Fibroblast of skin of back (primary cell): ENCODE measurements at places on chromosomes 3 and 15.

- DNase-seq = no peak
These were observed 14.8 kb downstream of the FAM240A start for GRCh38 chr3:46627078-46627477.

- no peak for DNase-seq
These were observed 36.7 kb downstream of the MYH15 start for GRCh38 chr3:108473711-108474110.

GRCh38 chr3:425079-425478 lies 228.5 kb downstream of the CHL1 start:
- DNase-seq = no peak

DNA sequence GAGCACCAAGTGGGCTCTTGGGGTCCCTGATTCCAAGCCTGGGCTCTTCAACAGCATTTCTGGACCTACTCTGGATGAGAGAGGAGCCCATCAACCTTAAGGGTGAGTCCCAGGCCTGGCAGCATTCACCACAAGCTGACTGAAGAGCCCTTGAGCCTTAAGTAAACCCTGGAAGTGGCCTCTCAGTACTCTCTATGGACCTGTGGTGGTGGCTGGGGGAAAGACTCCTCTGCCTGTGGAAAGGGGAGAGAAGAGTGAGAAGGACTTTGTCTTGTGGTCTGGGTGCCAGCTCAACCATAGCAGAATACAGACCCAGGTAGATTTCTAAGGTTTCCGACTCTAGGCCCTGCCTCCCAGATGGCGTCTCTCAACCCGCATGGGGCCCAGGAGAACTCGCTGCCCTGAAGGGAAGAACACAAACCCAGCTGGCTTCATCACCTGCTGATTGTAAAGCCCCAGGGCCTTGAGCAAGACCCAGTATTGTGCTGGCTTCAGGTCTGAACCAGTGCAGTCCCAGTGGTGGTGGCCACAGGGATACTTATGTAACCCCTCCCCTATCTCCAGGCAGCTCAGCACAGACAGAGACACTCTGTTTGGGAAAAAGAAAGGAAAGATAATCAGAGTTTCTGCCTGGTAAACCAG lies 71.4 kb downstream of the TFDP2 start:
- no peak for DNase-seq

DNA sequence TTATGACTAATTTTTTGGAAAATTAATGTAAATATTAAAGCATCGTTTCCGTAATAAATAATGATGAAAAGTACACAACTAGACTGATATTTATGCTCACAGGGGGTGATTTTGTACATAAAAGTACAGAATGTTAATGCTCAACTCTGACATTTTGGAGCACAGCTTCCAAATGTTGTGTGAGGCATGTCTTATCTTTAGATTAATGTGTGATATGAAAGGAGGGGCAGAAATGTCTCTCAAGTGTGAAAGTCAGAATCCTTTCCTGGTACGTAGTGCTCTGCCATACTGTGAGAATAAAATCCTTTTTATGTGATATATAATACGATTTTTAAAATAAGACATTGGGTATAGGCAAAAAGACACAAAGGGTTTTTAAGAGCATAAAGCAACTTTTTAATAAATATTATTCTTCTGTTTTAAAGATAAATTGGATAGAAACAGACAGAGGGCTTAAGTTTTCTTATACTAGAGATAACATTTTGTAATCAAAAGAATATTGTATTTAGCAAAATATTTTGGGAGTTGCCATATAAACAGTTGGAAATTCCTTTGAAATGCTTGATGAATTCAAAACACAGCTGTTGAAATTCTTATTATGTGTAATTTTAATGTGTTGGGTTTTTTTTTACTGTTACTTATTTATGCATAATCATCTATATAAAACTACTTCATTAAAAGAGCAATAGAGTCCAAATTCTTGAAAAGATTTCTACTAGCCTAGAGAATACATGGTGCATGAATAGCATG lies 389.7 kb downstream of the RAP2B start:
- no peak for DNase-seq

- no peak for DNase-seq
These were observed 18.6 kb downstream of the KBTBD13 start for GRCh38 chr15:65095011-65095746.

- DNase-seq = no peak
These were observed 124.5 kb upstream of the ARRDC4 start for GRCh38 chr15:97836003-97836402.

DNA sequence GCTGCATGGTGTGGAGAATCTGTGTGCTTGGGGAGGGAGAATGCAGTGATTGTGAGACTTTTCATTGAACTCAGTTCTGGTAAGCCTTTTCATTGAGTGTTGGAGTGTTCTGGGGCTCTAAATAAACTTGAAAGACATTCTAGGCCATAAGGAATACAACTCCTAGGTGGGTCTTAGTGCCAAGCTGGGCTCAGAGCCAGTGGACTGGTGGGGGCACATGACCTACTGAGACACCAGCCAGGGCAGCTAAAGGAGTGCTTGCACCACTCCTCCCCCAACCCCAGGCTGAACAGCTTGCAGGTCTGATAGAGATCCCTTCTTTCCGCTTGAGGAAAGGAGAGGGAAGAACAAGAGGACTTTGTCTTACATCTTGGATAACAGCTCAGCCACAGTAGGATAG lies 21.7 kb upstream of the KPNA4 start:
- DNase-seq = no peak

DNA sequence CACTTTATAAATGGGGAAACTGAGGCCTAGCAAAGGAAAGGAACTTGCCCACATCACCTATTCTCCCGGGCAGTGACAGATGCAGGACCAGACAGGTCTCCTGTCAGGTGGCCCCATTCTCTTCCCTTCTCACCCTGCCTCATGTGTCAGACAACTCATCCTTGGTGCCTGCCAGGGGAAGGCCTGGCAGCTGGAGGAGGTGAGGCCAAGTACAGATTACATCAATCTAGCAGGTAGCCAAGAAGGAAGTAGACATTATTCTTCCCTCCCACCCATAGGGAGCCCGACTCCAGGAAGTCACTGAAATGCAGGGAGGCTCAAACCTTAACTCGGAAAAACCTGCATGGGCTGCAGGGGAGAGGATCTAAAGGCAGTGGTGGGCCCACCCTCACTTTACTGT lies 39.6 kb downstream of the DAPK2 start:
- no peak for DNase-seq

- DNase-seq = no peak
These were observed 288.7 kb downstream of the IL20RB start for GRCh38 chr3:137246491-137246890.

- peak; percentile 11 for DNase-seq
These were observed 756 bp upstream of the RASGRF1 start for GRCh38 chr15:79091204-79091867.
